ENCODE measurements at places on chromosomes 5 and 9. TPM values are rescaled to one million over a fixed set of nuclear protein-coding genes. Genes with fewer than 3 reads are reported as not detected.

DNA sequence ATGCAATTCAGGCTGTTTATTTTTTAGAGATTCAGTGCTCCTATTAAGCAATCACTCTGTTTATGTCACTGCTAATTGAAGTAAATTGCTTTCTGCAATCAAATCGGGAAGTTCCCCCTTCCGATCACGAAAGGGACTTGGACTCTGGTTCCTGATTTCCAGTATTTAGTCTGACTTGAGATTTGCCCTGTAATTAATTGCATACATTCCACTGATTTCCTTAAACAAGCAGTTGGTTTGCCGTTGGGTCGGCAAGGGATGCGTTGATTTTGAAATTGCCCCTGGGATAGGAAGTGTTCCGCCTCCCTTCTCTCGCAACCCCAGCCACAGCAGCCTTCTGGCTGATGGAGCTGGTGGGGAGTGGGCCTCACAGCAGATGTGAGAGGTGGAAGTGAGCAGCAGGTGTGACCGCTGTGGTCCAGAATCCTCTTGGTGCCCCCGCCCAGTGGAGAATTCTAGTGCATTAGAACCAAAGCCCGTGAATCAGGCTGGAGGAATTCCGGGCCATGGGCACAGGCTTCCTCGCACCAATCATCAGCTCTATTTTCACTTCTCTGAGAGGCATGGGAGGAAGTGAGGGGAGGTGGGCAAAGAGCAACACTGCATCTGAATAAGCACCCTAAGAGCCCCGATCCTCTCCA lies 102.5 kb downstream of the SPRY4 start:
- no peak for DNase-seq

The GABBR2 gene
- total RNA-seq = 0.55 TPM

GRCh38 chr9:114266969-114267368 lies 55.9 kb upstream of the ORM1 start:
- DNase-seq = no peak

GRCh38 chr9:2859776-2860379 lies 16.0 kb upstream of the PUM3 start:
- DNase-seq = peak; percentile 71

DNA sequence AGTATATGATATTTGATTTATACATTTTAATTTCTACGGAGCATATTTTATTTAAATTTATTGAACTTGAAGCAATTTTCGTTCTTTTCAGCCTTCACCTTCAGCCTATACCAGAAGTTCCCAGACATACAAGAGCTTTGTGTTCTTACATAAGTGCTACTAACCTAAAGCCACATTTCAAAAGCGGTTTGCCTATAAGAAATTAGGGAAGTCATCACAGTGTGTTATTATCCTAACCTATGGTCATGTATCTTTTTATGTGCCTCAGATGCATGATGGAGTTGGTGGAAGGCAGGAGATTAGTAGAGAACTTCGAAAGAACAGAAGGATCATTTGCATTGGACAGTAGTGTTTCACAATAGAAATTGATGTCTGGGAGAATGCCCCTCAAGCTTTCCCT lies 3.1 kb downstream of the KIF2A start:
- no peak for DNase-seq

The HBEGF gene
- total RNA-seq = 8.0 TPM

DNA sequence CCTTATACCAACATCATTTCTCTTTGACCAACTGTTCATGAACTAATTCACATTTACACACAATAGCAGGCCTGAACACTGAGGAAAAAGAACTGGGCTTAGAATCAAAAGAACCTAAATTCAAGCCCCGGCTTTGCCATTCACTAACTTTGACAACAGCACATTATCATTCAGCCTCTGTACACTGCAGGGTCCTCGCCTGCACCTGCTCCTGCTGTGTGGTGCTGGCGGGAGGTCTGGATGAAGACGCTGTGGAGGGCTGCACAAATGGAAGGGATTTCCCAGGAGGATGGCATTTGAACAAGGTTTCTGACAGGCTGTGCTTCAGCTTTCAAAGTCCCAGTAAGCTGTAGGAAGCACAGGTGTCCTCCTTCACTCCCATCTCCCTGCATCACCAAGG lies 151.2 kb downstream of the ZDHHC21 start:
- no peak for DNase-seq

- no peak for DNase-seq
These were observed 37.8 kb downstream of the HMGCS1 start for GRCh38 chr5:43275391-43275790.

- no peak for DNase-seq
These were observed 41.7 kb upstream of the ARRDC3 start for GRCh38 chr5:91424638-91425436.

- no peak for DNase-seq
These were observed 15.9 kb downstream of the SCAMP1 start for GRCh38 chr5:78376315-78376714.

DNA sequence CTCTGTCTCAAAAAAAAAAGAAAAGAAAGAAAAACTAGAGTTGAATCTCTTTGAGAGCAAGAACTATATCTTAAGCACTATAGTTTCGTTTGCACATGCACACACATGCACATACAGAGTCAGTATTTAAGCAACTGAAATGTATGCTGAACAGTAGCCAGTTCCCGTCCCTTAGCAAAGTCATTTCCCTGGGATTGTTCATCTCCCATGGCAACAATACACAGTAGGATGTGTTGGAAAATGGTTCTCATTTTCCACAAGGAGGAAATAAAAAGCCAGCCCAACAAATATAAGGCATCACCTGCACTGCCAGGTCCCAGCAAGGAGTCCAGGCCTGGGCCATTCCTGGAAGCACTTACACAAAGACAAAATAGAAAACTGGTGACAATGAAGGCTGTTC lies 4.2 kb upstream of the ZNF346 start:
- no peak for DNase-seq

DNA sequence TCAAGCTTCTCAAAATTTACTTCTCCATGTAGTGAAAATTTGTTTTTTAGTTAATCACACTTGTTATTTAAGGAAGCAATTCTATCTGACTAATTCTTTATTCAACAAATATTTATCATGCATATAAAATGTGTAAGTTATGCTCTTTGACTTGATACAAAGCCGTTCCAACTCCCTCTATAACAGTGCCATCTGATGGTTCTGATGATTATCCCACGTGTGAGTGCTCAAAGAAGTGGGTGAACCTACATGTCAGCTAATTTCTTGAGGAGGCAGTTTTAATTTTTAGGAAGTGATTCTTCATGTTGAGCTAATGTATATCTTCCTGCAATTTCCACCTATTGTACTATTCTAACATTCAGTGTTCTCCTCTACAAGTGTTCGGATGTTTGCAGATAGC lies 88.8 kb upstream of the BRINP1 start:
- no peak for DNase-seq

DNA sequence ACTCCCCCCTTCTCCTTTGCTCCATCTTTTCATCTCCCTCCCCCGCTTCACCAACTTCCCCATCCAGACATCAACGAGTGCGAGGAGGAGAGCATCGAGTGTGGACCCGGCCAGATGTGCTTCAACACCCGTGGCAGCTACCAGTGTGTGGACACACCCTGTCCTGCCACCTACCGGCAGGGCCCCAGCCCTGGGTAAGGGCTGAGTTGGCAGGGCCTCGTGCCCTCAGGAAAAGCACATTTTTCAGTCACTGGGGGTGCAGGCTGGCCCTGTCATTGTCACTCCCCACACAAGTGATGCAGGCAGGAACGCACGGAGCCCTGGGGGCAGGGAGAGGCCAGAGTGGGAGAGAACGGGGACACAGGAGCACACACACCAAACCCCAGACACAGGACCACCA lies 12.4 kb upstream of the ASS1 start:
- no peak for DNase-seq

DNA sequence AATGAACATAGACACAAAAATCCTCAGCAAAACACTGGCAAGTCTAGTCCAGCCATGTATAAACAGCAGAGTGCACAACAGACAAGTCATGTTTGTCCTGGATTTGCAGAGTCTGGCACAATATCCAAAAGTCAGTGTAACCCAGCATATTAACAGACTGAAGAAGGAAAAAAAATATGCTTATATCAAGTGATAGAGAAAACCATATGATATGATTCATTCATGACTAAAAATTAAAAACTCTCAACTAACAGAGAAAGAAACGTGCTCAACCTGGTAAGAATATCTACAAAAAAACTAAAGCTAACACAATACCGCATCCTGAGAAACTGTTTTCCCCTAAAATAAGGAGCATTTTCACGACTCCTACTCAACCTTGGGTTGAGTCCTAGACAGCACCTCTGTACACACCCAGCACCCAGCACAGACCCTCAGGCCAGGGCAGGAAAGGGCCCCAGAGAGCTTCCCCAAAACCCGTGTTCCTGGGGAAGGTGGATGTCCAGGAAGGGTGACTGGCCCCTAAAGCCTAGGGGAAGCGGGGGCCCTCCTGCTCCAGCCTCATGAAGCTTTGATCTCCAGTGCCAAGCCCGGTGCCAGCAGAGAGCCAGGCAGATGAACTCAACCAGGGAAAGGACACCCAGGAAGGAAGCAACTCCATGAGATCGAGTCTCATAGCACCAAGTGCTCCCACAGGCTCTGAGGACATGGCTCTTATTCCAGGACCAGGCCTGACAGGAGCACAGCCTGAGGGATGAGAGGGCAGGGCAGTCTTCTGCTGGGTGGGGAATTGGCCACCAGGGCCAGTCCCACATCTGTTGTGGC lies 38.9 kb downstream of the ADAMTS2 start:
- no peak for DNase-seq

DNA sequence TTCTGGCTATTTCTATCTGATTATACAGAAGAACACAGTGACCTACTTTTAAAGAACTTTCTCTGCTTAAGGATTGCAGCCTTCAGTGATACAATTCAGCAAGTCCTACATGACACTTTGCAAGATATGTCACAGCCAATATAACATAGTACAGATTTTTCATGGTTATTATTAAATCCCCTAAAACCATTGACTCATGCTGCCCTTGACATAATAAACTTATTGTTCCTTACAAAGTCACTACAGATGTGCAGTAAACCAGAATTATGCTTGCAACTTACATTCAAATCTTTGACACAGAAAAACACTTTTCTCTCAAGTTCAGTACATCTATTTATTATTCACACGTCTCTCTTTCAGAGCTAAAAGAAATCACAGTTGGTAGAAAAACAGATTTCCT lies 1136.3 kb upstream of the ACO1 start:
- no peak for DNase-seq

DNA sequence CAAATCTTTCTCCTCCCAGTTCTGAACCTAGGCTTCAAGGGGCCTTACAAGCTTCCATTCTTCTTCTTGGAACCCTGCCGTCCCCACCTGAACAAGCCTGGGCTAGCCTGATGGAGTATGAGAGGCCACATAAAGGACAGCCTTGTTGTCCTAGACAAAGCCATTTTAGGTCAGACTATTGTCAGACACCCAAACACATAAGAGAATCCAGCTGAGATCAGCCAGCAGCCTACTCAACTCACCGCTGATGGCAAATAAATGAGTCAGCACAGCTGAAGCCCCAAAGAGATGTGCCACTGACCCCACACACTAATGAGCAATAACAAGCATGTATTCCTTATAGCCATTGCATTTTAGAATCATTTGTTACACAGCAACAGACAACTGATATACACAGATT lies 33.8 kb downstream of the SVEP1 start:
- DNase-seq = no peak

The INSL4 gene
- total RNA-seq = not detected

GRCh38 chr9:129081388-129081904 lies 535 bp downstream of the DOLPP1 start:
- DNase-seq = no peak

The CCDC112 gene
- total RNA-seq = 9.1 TPM

The SARDH gene
- 13.9 TPM for total RNA-seq

The MYORG gene
- total RNA-seq = 4.9 TPM

DNA sequence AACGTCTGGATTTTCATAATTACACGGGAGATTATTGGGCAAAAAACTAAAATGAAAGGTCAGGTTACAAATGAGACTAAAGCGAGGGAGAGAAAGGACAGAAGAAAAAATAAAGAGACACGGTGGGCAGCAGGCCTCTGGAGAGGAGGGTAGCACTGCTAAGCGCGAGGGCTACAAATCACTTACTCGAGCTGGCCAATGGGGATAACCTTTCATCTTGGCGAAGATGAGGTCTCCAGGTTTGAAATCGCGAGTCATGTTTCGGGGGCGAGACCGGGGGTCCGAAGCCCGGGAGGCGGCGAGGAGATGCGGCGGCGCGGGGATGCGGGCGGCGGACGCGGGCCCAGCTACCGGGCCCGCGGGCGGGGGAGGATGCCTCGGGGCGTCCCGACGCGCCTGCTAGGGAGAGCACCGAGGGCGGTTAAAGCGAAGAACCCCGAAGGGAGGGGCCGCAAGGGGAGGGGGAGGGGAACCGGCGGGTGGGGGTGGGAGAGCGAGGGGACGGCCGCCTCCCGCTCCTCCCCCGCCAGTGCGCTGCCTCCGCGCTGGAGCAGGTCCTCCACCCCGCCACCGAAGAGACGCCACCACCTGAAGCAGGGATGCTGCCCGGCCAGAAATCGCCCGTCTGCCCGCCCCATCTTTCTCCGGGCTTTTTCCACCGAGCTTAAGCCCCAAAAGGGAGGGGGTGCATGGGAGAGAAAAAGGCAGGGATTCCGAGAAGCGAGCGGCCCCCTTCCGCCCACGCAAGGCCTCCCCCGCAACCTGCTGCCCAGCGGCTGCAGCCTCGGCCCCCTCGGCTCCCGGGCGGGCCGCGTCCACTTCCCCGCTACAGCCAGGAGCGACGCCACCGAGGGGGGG lies 610 bp downstream of the PSIP1 start:
- no peak for DNase-seq

DNA sequence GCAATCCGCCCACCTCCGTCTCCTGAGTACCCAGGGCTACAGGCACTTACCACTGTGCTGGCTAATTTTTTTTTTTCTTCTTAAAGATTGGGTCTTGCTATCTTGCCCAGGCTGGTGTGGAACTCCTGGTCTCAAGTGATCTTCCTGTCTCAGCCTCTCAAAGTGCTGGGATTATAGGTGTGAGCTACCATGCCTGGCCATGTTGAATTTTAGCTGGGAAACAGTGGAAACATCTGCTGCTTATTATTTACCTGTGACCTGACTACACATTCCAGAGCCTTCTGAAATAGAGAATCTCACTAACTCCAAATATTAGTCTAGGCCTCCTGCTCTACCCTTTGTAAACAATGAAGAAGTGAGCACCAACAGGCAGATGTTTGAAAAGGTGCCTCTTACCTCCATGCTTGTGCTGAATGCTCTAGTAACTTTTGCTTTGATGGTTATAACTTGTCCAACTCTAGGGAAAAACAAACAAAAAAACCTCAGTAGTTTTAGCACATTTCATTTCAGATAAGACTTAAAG lies 22.5 kb downstream of the ACOT12 start:
- no peak for DNase-seq

- DNase-seq = no peak
These were observed 93.2 kb downstream of the NLN start for GRCh38 chr5:65815161-65815560.

DNA sequence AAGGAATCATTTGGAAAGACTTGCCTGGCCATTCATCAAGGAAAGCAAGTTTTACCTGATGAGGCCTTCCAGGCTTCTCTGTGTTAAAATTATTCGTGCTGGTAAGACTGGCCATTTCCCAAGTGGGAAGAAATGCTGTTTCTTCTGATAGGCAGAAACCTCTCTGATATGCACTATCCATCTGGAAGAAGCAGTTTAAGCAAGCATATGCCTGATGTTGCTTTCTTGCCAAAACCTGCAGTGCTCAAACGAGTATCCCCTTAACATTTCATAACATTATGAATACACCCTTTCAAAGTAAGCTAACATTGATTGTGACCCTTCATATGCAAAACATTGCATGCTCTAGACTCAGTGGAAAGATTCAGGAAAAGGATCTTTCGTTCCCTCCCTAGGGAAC lies 36.0 kb upstream of the PRLR start:
- no peak for DNase-seq

The PCDHGA7 gene
- 0.38 TPM for total RNA-seq

The QRFP gene
- not detected for total RNA-seq

All from mesothelial cell of epicardium (in vitro differentiated cells).